Activated CD4-positive, CD25-positive, alpha-beta regulatory T cell treated with anti-CD3 and anti-CD28 coated beads, Interleukin-2, amount 50 U/mL, for 24 hours (primary cell): ENCODE measurements at places on chromosomes 4 and X.

DNA sequence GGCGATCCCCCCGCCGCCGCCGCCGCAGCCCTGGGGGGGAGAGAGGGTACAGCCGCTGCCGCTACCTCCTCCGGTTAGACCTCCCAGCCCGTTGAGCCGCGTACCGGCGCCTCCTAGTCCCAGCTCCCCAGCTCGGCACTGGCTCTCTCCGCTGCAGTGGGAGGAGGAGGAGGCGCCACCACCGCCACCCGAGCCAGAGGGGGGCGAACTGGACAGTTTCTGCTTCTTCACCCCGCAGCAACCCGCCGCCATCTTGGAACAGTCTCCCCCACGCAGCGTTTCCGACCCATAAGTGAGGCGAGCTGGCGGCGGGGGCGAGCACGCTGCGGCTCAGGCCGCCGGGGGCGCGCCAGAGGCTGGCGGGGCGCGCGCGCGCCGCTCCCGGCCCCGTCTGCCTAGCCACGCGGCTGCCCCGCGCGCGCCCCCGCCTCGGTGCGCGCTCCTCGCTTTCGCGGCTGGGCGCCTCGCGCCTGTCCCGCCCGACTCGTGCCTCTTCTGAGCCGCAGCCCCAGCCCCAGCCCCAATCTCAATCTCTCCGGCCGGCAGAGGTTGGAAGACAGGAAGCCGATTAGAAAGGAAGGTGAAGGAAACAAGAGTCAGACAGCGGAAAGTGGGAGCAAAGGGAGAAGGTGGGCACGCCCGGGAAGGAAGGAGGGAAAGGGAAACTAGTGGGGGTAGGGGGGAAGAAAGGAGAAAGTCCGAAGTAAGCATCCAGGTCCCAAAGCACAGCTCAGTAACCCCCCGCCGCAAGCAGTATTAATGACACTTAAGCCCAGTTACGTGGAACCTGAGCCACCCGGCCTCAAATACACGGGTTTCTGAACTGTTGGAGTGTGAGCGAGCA lies at the start of gene AMMECR1:
AMMECR1 (minus strand) TSS at position 266 of the 844 bp plus-strand sequence; CDS start at position 252, 14 bp downstream.
- ATAC-seq = peak; percentile 83

DNA sequence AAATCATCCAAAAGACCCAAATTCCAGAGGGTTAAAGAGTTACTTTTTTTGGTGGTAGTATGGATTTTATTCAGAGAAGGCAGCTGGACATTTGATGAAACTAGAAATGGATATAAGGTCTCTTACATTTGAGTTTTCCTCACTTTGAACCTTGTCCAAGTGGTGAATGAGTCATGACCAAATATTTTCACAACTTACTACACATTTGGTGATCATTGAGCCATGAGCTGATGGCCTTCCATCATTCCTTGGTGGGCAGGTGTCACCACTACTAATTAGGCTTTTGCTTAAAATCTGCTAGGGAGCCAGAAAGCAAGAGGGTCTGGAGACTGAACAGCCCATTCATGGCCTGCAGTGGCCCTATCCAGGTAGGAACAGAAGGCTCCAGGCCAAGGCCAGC lies 620.2 kb upstream of the INTU start:
- no peak for ATAC-seq

DNA sequence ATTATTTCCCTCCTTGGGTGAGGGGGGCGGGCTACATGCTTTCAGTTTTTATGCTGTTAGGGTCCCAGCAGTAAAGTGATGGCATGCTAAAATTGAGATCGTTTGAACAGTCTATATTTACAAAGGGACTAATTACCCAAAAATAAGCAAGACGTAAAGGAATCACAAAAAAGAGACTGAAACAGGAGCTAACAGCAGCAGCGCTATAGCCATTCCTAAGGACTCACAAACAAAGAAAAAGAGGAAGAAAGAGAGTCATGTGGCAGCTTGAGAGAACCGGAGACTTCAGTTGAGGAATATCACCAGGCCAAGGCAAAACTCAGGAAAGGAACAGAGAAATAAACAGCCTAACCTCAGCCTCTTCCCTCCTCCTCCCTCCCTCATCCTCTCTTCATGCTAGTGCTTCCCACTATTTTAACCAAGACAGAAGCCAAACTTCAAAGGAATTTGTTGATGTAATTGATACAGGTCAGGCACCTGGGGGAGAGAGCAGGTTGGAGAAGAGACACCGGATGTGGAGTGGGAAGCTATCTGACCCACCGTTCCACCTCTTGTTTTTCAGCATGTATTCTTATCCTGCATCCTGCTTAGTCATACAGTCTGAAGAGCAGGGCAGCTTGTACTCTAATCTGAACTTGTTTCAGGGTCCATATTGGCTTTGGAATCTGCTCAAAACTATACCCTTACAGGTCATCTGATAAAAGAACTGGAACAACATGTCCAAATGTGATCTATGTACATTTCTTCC lies 383.7 kb downstream of the NAF1 start:
- ATAC-seq = no peak

DNA sequence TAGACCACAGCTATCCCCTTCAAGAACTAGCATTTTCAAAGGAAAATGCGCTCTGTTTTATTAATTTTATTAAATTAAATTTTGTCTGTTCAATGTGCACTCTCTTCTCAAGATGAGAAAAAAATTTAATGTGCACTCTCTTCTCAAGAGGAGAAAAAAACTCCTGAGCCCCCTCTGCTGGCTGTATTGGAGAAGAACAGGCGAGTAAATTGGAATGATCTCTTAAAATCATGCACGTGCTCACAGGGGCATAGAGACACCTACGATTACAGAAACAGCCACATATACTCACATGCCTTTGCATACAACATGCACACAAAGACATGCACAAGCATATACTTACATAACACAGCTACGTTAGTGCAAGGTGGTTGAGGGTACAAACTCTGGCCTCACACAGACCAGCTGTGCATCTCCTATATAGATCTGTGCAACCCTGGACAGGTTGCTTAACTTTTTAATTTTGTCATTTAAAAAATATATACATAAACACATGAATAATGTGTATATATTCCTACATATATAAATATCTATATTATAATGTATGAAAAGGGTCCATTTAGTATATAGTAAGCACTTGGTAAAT lies 176.2 kb upstream of the CXorf66 start:
- ATAC-seq = no peak

- no peak for ATAC-seq
These were observed 8.8 kb downstream of the CEP44 start for GRCh38 chr4:174292473-174292872.

DNA sequence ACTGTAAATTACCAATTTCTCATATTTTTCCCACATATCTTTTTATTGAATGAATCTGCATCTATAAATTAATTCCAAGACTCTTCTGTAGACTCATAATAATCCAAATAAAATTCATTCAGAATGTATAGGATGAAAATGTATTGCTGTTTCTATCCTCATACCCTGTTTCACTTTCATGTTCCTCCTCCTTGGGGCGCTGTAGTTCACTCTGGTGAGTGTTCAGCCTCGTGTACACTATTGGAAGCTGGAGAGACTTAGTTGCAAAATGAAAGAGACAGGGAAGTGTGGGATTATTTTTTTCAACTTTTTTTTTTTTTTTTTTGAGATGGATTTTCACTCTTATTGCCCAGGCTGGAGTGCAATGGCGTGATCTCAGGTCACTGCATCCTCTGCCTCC lies 296.1 kb downstream of the TLL1 start:
- ATAC-seq = no peak

DNA sequence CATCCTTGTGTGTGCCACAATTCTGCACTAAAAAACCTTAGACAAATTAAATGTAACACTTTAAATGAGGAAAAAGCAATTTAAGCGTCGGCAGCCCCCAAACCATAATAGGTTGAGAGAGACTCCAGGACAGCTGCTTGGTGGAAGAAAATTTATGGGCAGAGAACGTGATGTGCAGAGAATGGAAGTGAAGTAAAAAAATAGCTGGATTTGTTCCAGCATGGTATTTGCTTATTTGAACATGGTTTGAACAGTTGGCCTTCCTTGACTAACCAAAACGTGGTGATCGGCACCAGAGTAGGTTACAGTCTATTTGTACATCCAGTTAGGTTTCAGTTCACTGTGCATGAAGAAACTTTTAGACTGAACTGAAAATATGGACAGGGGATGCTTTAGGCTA lies 343.0 kb upstream of the CPEB2 start:
- no peak for ATAC-seq
